ENCODE measurements at places on chromosomes 7 and 10. TPM values are rescaled to one million over a fixed set of nuclear protein-coding genes. Genes with fewer than 3 reads are reported as not detected.
A peak's percentile ranks its signal among the peaks of the same experiment; 100 is the strongest.

ARMC3 gene
- not detected for total RNA-seq

OPN1SW gene
- total RNA-seq = not detected

SDHAF3 gene
- total RNA-seq = 26.7 TPM

GRCh38 chr10:66180581-66181318 lies 745.1 kb upstream of the LRRTM3 start:
- DNase-seq = no peak

- DNase-seq = no peak
These were observed 96.6 kb downstream of the CELF2 start for GRCh38 chr10:11114269-11114668.

GRCh38 chr10:100744987-100745881 lies at the start of gene PAX2:
Gene PAX2 (plus strand): TSS chr10:100745582. CDS start chr10:100746261, 679 bp downstream.
- DNase-seq = peak; percentile 44

DNA sequence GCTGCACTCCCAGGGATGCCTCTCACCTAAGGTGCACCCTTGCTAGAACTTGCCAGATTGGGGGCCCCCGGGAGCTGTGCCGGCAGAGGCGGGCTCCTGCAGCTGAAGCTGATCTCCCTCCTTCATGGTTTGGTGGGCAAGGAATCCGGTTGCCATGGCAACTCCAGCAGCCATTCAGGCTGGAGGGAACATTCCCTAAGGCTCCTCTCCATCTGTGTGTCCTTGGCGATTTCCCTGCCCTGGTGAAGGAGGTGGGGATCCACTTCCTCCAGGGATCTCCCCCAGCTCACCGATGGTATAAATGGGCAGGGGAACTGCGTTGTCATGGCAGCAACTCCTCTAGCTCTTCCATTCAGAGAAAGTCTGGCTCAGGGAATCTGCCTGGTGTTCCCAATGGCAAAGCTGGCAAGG lies 49.6 kb upstream of the GPR158 start:
- no peak for DNase-seq

DNA sequence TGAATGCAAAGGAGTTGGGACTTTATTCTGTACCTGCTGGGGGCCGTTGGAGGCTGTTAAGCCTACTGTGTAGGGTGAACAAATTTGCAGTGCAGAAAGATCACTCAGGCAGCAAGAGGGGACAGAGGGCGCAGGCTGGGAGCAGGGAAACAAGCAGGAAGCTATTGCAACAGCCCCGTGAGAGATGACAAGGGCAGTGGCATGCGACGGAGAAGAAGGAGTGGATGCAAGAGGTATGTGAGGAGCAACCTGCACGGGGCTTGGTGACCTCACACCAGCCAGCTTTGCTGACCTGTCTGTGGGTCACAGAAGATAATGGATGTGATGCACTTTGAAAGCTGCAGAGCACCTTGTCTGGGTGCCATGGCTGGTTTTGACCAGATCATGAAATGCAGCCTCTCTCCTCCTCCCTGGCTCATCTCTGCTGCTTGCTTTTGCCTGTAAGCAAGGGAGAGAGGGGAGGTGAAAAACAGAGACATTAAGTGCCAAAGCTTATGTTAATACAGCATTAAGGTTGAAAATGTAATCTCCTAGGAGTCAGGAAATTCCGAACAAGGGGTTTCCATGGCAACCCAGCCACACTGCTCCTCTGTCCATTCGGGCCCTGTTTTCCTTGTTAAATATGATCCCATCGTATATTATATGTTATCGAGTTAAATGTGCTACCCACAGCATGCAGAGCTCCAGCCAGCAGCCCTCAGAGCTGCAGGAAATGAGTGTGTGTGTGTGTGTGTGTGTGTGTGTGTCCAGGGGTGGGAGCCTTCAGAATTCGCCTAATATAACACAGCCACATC lies 314.3 kb upstream of the ZMIZ1 start:
- DNase-seq = no peak

DNA sequence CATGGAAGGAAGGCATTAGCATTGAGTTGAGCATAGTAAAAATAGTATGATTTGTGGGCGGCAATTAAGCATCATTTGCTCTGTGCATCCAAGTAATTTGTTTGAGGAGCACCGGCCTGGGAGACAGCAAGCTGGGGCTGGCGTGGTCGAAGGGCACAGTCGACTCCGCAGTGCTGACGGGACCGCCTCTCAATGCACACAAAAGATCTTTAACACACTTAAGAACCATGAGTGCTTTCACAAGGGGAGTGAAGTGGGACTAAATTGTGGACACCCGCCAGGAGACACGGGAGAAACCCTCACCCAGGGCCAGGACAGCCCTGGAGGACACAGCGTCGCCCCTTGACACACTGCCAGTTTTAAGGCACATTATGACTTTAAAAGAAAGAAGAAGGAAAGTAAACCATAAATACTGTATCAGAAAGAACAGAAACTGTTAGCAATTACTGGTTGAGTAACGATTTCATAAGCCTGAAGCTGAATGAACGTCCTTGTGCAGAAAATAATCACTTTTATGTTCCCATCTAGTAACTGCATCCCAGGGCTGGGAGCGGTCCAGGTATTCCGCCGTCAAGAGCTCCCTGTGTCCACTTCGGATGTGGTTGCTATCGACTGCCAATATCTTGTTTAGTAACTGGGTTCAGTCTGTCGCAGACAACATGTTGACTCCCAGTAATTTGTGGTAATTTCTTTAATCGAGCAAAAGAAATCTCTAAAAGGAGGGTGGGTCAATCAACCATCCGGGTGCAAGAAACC lies 102.1 kb downstream of the EBF3 start:
- no peak for DNase-seq

DNA sequence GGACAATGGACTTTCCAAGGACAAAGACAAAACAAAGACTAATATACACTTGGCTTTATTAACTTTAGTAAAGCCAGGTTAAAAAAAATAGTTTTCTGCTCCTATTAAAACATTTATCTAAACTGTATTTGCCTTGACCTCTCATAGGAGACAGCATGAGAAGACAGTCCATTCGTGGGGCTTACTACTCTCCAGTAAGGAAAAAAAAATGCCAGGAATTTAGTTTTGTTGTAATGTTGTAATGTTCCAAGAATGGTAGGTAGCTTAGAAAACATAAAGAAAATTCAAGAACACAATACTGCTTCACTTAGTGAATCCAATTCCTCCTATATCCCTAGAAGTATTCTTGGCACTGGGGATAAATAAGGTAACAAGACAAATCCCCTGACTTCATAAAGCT lies 81.7 kb downstream of the KMT2C start:
- DNase-seq = no peak

DNA sequence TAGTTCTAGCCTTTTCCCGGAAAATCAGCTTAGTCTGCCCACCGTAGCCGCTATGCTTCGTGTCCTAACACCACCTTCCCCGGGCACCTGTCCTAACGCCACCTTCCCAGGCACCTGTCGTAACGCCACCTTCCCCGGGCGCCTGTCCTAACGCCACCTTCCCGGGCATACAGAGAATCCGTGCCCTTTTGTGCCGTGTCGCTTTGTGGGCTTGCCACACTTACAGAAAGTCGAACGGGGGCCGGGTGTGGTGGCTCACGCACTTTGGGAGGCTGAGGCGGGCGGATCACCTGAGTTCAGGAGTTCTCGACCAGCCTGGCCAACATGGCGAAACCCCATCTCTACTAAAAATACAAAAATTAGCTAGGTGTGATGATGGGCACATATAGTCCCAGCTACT lies 73.6 kb upstream of the DNAJB6 start:
- no peak for DNase-seq
